Stimulated activated CD8-positive, alpha-beta memory T cell treated with anti-CD3 and anti-CD28 coated beads, Interleukin-15, amount 100 ng/mL, for 48 hours (primary cell): ENCODE measurements at places on chromosomes 2 and 18.

GRCh38 chr2:232028631-232029030 is 67.1 kb downstream of the DIS3L2 start:
- no peak for DNase-seq

DNA sequence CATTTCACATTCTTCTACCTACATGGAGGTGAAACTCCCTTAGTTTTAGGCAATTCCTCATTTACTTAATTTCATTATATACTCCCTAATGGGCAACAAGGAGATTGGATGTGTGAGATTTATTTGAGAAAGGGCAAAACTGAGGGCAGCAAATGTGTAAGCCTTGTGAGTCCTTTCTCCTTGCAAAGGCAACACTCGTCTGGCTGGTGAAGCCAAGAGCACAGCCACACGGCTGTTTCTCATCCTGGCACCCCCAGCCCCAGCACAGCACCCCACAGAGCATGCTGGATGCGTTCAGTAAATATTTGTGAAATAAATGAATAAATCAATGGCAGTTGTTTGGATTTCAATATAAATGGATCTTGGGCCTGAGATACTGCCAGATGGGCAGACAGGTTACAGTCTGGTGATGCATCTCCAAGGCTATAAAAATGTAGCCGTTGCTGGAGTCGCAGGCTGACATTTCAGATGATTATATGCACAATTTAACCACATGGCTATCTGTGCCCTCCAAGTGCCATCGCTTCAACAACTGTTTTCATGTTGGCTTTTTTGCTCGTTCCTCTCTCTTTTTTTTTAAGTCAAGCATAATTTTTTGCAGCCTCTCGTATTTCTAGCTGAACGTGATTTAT is 154.1 kb upstream of the REV1 start:
- DNase-seq, result no peak

GRCh38 chr2:54672590-54673456 is 50.6 kb upstream of the EML6 start:
- DNase-seq, result no peak

DNA sequence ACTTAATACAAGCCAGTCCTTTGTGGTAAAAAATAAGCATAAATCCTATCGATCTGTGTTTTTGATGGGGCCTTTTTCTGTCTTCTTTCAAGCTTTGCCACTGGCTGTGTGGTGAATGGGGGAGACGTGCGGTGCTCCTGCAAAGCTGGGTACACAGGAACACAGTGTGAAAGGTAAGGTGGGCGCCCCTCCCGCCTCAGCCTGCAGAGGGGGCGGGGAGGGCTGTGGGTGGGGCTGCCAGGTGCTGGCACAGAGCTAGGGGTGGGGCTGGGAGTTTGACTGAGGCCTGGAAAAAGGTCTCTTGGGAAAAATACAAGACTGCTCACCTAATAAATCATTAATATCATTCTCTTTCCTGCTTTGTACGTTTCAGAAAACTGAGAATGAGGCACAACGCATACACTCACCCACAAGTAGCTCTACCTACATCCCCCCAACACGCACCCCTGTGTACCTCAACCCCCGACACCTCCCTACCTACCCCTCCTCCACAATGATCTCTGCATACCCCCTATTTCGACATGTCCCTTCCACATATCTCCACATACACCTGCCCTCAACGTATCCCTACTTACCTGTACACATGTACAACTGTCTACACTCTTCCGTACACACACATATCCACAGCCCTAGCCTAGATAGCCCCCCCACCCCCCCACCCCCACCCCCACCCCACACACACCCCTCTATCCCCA is 129.7 kb upstream of the TTC39C start:
- no peak for DNase-seq

GRCh38 chr2:238287737-238288649 is at the start of gene PER2:
Gene PER2, minus strand, starts transcription at chr2:238288610. Its CDS starts 10,674 bp downstream, at chr2:238277936.
- DNase-seq, result peak; percentile 30

- DNase-seq, result no peak
Measured at GRCh38 chr2:49490710-49491109, 336.4 kb upstream of the FSHR start.

GRCh38 chr18:58565021-58565420 is 63.9 kb downstream of the ALPK2 start:
- DNase-seq, result no peak

GRCh38 chr2:140667203-140667602 is 1463.6 kb downstream of the LRP1B start:
- DNase-seq, result no peak

GRCh38 chr2:106868275-106868674 is 17.7 kb downstream of the ST6GAL2 start:
- no peak for DNase-seq

- no peak for DNase-seq
Measured at GRCh38 chr2:127807678-127808353, 3.2 kb downstream of the WDR33 start.

DNA sequence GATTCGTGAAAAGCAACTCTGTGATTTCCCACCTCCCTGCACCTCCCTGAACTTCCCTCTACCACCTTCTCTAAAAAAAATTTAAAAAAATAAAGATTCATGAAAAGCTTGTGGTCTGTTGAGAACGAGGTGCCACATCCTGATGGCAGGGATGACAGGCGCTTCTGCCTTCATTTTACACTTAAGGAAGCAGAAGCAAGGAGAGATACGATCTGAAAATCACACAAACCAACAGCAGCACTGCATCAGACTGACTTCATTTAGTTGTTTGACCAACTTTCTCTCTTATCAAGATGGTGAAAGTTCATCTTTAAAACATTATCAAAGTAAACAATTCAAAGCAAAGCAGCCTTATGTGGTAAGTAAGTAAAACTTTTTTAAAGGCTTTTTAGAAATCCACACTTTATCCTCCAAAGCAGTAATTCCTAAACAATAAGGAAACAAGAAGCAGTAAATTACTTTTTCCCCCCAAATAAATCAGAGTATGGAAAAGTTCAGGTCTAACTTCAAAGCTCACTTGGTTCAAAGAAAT is 15.5 kb downstream of the WDFY1 start:
- DNase-seq, result no peak

DNA sequence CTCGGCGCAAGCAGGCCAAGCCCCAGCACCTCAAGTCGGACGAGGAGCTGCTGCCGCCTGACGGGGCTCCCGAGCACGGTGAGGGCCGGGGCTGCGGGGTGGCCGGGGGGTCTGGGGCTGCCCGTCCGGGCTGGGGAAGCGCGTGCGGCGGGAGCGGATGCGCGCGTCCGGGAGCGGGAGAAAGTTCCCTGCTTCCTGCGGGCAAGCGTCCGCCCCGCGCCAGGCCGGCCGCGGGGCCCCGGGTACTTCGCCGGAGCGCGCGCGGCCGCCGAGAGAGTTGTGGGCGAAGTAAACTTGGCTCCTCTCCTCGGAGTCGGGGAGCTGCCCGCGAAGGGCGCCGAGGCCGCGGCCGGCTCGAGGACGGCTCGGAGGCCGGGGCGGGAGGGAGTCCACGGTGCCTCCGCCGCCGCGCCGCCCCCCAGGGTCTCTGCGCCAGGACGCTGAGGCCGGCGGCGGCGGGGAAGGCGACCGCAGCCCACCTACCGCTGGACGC is 707 bp downstream of the SALL3 start:
- DNase-seq, result no peak

DNA sequence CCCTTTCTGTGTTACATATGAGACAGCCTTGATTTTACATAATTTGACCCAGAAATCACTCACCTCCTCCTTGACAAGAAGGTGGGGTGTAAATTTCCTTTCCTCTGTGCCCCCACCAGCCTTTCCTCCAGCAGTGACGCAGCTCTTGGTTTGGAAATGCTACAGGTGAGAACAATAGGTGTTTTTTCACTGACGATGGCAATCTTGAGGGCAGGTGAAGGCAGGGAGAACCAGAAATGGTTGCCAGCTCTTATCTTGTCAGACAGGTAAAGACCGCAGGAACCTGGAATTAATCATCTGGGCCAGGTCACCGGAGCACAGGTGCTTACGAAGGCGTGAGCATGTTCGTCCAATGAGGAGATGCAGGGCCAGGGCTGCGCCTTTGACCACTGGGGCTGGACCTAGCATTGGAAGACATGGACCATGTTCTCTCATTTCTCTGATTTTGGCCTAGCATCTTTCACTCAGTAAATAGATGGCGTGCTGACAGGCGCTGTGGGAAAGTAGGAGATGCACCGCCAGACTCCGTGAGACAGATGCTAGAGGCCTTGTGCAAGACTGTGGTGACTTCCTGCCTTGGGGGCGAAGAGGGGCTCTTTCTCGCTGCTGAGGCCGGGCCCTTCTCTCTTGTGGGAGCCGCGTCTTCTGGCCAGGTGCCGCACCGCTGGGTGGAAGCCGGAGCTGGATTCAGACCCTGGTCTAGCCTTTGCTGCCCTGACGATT is 4.0 kb downstream of the CIDEA start:
- no peak for DNase-seq

GRCh38 chr18:22752014-22752413 is 181.1 kb upstream of the RBBP8 start:
- no peak for DNase-seq

DNA sequence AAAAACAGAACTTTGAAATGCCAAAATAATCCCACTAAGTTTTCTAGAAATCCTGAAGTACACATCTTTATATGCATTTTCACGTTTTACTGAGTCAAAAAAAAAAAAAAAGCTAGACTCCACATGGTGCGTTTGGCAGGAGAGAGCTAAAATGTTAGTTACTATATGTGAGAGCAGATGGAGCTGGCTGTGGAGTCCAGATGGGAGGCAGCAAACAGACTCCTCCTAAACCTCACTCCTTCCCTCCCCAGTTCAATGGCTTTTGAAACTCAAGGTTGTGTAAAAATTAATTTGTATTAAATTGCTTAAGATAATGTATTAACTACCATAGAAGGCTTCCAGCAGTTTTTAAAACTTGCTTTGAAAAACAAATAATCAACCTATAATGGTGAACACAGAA is 248.8 kb downstream of the AGPS start:
- no peak for DNase-seq

DNA sequence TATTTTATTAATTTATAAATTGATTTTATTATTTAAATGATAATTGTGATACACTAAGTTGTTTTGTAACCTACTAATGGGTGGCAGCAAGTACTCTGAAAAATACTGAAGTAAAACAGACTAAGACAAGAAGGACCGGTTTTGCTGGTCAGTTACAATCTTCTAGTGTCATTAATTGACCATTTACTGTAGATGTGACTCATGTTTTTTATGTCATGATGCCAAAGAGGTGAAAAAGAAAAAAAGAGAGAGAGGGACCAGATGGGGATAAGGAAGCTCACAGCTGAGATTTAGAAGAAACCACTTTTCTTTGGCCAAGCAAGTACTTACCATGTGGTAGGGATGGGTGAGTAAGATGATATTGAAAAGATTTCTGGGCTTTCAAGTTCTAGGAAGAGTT is 955.8 kb upstream of the LRRTM1 start:
- no peak for DNase-seq

DNA sequence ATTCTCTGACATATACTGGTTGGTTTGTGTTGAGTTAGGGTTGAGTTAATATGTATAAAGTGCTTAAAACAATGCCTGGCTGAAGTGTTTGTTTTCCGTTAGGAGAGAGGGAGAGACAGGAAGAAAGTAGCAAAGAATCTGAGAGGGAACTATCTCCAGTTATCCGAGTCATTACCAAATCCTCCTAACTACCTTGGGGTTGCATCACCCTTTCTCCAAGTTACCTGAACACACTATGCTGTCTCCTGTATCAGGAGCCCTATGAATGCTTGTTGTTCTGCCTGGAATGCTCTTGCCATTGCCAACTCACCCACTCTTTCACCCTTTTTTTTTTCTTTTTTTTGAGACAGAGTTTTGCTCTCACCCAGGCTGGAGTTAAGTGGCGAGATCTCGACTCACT is 47.9 kb upstream of the ITGAV start:
- no peak for DNase-seq

- no peak for DNase-seq
Measured at GRCh38 chr18:59813942-59814341, 85.9 kb upstream of the PMAIP1 start.

DNA sequence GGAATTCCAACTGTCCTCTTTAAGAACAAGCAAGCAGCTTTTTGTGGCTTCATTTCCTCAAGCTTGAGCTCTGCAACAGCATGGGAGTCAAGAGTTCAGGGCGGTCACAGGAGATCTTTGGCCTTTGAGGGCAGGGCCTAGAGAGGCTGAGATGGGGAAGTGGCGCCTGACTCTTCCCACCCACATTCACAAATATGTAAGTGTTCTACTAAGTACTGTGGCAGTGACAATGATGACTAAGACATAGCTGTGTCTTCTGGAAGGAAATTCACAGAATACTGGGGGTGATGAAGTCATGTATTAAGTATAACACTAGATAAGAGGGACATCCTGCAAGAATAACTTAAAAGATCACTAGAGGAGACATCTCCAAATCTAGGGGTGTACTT is 15.0 kb downstream of the RND3 start:
- DNase-seq, result no peak

DNA sequence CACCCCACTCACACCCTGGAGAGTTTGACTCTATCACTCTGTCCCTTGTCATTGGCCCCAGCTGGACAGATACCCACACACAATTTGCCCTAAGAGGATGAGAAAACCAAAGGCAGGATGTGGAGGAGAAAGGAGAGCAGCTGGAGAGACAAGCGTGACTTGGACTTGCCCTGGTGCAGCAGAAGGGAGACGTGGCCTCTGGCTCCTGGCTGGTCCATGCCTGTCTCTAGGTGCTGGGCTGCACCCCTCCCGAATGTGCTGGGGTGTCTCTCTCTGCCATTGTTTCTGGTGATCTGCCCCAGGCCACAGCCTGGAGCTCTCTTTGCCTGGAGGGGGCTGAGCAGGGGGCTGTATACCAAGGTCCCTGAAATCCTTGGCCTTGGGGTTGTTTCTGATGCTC is 88.7 kb upstream of the HDAC4 start:
- DNase-seq, result no peak

DNA sequence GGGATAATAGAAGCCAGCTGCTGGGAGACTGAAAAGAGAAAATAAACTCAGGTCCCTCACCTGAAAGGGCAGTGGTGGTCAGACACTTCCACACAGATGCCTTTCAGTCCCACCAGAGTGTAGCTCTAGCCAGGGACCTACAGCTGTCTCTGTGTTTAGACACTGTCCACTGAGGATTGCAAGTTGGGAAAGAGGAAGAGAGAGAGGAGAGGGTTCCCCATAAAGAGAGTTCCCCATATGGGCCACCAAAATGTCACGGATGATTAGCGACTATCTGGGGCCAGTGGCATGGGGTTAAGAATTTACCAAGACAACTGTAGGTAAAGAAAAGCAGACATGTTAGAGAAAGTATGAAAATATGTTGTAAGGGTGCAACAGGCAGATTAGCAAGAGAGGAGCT is 36.7 kb upstream of the SKA1 start:
- no peak for DNase-seq

DNA sequence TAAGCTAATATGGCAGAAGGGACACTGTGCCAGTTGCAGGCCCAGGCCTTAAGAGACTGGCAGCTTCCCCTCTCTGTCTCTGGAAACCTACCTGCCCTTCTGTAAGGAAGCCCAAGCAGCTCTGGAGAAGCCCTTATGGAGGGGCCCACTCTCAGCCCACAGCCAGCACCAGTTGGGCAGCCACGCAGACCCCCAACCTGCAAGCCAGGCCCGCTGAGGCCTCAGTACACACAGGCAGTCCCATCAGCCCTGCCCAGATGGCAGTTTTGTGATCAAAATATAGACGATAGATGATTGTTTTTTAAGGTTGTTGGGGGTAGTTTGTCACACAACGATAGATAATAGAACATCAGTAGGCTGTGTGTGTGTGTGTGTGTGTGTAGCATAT is 36.8 kb upstream of the ALPP start:
- no peak for DNase-seq
